Activated T-cell treated with anti-CD3 and anti-CD28 coated beads for 48 hours (primary cell): ENCODE measurements at places on chromosomes 12 and 14.

DNA sequence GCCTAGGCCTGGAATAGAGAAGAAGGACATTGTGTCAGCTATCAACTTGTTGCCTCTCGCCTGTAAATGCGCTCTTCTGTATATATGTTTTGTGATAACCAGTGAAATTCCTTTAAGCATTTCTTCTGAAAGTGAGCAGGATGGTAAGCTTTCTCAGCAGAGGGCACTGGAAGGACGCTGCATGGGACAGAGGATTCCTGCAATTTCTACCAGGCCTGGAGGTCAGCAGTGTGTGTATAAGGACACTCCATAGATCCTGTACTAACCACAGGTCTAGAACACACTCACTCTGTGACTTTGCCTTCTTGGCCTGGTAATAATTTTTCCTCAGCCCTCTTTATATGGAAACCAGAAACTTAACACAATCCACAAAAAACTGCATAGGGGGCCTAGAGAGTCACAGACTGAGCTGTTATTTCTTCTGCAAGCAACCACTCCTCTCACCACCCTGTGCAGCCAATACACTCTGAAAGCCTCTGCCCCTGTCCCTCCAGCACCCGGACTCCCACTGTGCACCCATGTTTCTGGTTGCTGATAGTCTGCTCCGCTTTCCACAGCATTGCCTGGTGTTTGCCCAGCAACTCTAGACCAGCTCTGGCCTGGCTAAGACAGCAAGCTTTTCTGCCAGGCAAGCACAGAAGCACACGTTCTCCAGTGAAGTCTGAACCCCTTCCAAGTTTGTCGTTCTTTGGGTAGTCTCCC is 94.0 kb upstream of the RMST start:
- DNase-seq: no peak

DNA sequence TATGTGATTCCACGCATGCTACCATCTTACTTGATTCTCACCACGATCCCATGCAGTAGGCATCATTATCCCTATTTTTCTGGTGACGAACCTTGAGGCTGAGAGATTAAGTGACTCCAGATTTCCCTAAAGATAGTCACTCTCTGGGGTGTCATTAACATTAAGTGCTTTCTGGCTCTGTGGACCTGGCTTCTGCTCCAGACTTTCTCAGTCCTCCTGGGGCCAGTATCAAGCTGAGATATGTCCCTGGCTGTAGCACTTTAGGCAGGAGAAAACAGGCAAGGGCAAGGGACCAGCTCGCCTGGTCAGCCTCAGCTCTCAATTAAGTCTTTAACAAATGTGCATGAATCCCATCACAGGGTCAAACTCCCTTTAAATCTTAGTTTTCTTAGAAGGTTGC is 38.3 kb upstream of the PRB2 start:
- no peak for DNase-seq

- no peak for DNase-seq
These were observed 117.5 kb downstream of the UNC79 start for GRCh38 chr14:93548102-93548843.

DNA sequence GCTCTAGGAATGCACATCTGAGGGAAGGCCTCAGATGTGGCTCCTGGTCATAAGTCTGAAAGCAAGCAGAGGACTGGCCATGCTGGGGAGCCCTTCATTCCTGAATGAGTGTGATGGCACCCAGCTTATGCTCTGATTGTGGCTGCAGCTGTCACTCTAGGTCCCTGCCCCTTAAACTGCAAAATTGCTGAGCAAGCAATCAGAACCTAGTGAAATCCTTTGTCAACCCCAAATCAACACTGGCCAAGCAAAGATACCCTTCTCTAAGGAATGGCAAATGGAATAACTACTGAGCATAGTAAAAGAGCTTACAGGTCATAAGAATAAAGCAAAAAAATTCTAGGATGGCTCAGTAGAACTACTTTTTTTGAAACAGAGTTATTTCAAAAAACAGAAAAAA is 4.3 kb upstream of the PLEKHG7 start:
- no peak for DNase-seq

DNA sequence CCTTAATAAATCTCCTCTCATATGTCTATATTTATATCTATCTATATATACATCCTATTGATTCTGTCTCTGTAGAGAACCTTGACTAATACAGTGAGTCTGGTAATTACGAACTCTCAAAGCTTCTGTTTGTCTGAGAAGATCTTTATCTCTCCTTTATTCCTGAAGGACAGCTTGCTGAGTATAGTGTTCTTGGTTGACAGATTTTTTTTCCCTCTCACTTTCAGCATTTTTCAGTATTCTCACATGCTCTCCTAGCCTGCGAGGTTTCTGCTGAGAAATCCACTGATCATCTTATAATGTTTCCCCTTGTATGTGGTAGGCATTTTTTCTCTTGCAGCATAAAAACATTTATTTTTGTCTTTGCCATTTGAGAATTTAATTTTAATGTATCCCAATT is 67.1 kb downstream of the GPHN start:
- DNase-seq: no peak

DNA sequence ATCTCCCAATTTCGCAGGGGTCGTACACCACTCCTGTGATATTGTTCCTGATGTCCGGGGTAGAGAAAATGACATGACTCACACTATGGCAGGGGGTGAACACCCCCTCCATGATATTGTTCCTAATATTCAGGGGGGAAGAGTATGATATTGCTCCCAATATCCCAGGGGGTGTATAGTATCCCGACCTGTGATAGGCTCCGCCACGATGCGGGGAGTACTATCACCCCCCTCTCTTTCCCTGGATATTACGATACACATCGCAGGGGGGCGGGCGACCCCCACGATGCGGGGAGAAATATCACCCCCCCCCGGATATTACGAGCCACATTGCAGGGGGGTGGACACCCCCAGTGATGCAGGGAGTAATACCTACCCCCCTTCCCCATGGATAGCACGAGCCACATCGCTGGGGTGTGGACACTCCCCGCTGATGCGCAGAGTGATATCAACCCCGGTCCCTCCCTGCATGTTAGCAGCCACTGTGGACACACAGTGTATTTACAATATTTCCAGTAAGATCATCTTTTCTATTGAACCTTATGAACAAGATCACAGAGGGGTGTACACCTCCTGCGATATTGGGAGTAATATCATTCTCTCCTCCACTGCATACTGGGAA is 17.7 kb downstream of the SMIM41 start:
- no peak for DNase-seq
